ENCODE measurements at places on chromosomes 1 and 21.

DNA sequence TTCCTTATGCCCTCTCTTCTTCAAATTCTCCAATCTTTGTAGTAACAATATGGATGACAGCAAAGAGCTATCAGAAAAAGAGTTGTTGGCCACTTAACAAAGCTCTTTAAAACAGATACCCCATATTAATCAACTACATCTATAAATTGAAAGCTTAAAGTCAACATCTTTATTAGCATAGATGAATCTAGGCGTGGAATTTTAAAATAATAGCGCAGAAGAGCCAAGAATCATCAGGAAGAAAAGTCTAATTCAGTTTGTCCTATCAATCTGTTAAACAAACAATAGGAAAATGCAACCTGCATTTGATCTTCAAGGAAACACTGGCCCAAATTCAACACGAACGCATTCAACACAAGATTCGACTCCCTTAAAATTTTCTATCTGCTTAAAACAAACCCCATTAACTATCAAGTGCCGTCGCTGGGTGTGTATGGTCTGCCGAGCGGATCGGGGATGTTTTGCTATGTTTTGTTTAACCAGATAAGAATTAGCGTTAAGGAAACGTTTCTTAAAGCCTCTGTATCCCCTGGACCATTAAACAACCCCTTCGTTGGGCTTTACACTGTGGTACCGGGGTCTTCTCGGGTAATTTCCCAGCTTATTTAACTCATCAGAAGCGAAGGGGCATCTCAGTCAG is 1.0 kb downstream of the LYST start:
- no peak for DNase-seq

DNA sequence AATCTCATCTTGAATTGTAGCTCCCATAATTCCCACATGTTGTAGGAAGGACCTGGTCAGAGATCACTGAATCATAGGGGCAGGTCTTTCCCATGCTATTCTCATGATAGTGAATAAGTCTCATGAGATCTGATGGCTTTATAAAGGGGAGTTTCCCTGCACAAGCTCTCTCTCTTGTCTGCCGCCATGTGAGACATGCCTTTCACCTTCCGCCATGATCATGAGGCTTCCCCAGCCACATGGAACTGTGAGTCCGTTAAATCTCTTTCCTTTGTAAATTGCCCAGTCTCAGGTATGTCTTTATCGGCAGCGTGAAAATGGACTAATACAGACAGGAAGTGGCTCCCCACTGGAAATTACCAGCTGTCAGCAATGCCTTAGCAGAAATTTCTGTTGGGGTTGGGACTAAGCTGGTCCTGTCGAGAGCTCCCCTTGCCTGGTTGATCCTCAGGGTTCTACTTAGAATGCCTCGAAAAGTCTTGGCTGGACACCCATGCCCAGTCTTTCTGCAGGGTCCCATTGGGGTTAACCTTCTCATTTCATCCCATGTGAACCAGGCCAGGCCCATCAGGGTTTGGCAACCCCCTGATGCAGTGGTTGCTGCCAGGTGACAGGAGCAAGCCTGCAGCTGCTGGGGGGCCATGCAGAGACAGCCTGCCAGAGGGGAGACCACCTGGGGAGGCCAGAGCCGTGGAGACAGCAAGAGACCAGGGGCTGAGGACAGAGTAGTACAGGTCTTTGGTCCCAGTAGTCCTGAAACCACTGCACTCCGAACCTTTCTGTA is 2.8 kb upstream of the ABCG1 start:
- DNase-seq: no peak

GRCh38 chr1:220982686-220983085 is 103.4 kb downstream of the HLX start:
- no peak for DNase-seq

GRCh38 chr1:227778401-227778947 is 37.0 kb upstream of the PRSS38 start:
- no peak for DNase-seq

DNA sequence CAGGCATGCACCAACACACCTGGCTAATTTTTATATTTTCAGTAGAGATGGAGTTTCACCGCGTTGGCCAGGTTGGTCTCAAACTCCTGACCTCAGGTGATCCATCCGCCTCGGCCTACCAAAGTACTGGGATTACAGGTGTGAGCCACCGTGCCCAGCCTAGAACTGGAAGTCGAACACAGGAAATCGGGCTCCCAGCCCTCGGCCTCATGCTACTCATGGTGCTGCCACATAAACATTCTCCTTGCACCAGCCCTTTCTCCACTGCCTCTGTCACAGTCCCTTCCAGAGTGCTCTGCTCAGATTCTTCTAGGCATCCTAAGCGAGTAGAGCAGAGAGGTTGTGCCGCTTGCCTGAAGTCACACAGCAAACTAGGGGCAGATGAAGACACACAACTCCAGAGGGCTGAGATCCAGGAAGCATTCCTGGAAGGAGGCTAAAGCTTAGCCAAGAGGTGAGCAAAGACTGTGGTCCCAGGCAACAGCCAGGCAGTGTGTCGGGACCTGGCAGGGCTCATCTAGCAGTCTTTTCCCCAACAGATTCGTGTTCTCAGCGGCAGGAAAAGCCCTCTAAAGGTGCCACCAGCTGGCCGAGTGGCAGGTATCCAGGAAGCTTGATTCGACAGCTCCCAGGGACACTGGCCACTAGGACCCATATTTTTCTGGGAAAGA is 29.6 kb upstream of the NPPB start:
- no peak for DNase-seq

DNA sequence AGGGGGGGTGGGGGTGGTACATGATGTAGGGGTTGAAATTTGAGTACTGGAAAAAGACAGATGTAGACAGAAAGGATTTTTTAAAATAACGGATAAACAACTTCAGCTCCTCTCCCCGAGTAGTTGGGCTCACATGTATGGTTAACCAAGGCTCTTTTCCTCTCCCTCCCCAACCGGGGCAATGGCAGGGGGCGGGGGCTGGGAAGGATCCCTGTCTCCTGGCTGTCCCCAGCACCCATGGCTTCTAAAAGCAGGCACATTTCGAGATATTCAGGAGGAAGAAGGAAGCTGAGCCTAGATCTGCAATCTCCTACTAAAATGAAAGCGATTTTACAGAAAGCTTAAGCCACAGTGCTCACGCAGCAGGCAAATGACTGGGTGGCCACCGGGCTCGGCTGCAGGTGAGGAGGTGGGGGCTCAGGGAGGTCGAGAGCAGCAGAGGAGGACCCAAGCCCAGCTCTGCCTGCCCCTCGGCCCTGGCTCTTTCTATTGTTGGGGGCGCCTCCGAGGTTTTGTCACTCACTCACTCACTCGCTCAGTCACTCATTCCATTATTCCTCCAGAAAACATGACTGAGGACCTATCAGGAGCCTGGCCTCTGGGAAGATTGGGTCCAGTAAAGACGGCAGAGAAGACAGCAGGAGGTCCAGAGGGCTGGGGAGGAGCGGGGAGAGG is 573.3 kb downstream of the PTPRU start:
- DNase-seq: no peak

GRCh38 chr1:11648732-11649158 is 5.5 kb downstream of the FBXO2 start:
- DNase-seq: no peak

GRCh38 chr21:36888466-36888865 is 78.0 kb downstream of the HLCS start:
- DNase-seq: no peak

GRCh38 chr1:153387785-153388184 is 3.1 kb downstream of the S100A8 start:
- no peak for DNase-seq

DNA sequence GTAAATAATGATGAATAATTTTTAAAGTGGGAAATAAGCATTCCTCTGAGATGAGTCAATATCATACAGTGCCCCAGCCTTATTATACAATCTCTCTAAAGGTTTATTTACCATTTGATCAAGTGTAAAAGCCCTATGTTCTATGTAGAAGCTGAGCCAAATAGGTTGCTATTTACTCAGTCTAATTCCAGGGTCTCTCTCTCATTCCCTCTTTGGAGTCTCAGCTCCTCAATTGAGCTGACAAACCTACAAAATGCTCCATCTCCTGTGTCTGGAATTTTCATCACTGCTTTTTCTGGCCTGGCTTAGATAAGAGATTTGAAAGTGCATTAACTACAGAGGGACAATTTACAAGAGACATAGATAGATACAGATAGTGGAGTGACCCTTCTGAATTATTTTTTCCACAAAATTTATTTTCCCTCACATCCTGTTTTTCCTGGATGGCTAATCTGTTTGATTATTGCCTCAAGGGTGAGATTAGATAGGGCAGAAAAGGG is 24.8 kb upstream of the USH2A start:
- no peak for DNase-seq

DNA sequence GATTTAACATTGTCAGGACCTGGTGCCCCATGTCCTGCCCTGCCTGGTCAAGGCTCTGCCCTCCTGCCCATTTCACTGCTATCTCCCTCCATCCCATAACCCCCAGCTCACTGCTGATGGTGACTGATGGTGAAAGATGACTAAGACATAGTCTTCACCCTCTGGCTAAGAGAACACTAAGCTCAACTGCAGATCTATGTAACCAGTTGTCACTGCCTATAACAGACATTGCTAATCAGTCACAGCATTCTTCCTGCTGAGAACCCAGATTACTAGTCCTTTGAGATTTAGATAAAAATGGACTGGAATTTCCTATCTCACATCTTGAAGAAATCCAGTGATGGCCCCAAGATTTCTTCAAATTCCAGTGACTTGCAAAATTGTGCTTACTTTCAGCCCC is 8.0 kb upstream of the ZNF362 start:
- DNase-seq: no peak

GRCh38 chr1:144101397-144102045 is 129.7 kb upstream of the FAM72C start:
- peak; percentile 6 for DNase-seq

GRCh38 chr1:19059773-19060172 is 103.3 kb upstream of the IFFO2 start:
- no peak for DNase-seq

GRCh38 chr1:17856496-17857108 is 101.5 kb downstream of the ACTL8 start:
- DNase-seq: no peak

- no peak for DNase-seq
These were observed 468.1 kb upstream of the PTBP2 start for GRCh38 chr1:96253246-96254035.

GRCh38 chr1:101130673-101131072 is 105.1 kb upstream of the DPH5 start:
- DNase-seq: no peak

- no peak for DNase-seq
These were observed 5.2 kb downstream of the S100A10 start for GRCh38 chr1:151988405-151988923.

DNA sequence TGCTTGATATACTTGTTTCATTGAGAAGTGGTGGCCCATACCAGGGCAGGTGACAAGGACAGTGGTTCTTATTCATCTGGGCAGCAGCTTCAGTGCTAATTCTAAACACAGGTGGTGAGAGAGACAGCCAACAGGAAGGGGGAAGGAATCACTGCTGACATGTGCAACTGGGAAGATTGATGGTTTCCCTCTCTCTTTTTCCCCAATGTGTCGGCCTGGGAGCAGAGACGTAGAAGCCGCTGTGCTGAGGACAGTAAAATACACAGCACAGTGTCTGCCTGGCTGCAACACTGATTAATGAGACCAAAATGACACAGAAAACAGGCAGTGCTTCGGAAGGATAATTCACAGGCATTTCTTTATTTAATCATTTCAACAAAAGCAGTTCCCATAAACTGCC is 48.8 kb downstream of the WARS2 start:
- no peak for DNase-seq

- DNase-seq: no peak
These were observed 42.6 kb downstream of the FCRL5 start for GRCh38 chr1:157509546-157510232.

- no peak for DNase-seq
These were observed 136.2 kb downstream of the NAV1 start for GRCh38 chr1:201675143-201675542.

DNA sequence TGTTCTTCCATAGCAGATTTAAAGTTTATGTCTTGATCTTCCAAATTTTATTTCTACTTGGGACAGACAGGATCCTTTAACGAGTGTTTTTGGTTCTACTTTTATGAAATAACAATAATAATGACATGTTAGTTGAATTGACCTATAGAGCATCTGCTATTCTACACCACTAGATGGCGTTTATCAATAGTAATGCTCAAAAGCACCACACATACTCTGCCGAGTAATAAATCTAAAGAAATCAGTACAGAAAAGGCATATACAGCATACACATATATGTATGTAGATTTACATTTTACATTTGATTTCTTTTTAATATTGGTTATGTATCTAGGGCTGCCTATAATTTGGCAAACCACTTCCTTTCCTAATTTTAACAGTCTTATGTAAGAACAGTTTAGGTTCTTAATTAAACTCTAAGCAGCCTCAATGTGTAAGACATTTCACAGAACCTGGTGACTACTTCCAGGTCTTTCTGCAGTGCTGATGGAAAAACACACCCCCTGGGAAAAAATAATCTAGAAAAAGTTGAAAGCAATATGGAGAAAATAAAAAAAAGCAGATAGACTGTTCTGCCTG is 5.9 kb upstream of the SIPA1L2 start:
- no peak for DNase-seq

DNA sequence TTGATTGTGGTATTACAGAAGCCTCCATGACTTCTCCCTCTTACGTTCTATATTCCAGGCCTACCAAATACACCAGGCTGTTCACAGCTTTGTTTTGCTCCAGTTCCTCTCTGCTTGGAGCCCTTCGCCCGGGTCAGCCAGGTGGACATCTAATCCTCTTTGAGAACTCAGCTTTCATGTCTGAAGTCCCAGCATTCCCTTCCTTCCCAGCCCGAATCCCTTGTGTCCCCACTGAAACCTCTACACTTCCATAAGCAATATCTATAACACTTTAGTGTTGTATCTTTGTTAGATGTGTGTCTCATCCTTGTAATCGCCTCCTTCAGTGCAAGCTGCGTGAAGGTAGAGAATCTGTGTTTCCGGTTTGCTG is 1.9 kb downstream of the RNF11 start:
- no peak for DNase-seq

GRCh38 chr1:107795441-107795840 is 169.5 kb downstream of the VAV3 start:
- no peak for DNase-seq

DNA sequence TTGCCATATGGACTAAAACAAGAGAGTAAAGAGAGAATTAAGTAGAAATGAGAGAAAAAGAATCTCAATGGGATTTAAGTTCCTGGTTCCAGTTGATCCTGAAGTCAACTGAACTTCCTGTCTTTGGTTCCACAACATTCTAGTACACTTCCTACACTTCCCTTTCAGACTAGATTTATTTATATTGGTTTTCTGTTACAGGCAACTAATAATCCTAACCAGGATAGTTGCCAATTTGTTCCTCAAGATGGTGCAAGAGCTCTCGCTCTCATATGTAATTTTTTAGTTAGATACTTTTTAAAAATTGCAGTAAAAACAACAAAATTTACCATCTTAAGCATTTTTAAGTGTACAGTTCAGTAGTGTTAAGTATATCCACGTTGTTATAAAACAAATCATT is 28.8 kb upstream of the TRIM45 start:
- DNase-seq: no peak
